NCI-H2029 treated with DMSO at 0.1 percent for 48 hours (cell line): ENCODE measurements at places on chromosomes 5 and 9.

DNA sequence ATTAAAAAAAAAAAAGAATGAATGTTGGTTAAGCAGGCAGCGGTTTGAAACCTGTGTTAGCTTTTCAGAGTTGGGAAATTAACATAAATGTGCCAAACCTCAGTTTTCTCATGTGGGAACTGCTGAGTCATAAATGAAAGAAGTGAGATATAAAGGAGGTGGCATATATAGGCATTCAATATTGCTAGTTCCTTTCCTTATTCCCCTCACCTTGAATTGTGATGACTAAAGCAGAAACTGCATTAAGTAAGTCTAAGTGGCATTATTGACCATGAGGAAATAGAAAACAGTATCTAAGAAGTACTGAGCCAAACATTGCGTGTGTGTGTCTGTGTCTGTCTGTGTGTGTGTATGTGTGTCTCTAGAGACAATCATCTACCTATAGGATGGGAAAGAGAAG, 691.2 kb downstream of the TLR4 start:
- no peak for DNase-seq

GRCh38 chr5:23007236-23007635, 154.1 kb upstream of the CDH12 start:
- no peak for DNase-seq

DNA sequence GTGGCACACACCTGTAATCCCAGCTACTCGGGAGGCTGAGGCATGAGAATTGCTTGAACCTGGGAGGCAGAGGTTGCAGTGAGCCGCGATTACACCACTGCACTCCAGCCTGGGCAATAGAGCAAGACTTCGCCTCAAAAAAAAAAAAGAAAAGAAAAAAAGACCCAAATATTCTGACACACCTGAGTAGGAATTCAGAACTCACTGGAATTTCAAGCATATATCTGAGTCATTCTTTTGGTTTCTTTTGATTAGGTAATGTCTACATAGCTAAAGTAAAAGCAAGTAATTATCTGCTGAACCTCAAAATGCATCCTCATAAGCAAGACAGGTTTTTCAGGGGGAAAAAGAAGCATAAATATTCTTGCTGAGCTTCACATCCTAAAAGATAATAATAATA, 35.9 kb downstream of the ANKRD31 start:
- no peak for DNase-seq

GRCh38 chr5:40486437-40487275, 193.1 kb upstream of the PTGER4 start:
- DNase-seq: no peak

DNA sequence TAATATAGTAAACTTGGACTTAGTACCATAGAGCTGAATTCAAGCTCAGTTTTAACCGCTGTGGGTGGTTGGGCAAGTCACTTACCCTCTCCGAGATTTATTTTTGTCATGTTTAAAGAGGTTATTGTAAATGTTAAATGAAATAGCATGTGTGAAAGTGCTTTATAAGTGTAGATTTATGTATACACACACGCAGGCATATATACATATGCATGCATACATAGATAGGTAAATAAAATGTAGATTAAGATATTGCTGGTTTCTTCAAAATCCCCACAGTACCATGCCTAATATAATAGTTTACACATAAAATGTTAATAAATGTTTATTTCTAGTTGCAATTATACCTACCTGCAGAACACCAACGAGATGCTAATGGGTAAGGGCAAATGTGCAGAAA, 164.5 kb upstream of the EGFLAM start:
- DNase-seq: no peak

DNA sequence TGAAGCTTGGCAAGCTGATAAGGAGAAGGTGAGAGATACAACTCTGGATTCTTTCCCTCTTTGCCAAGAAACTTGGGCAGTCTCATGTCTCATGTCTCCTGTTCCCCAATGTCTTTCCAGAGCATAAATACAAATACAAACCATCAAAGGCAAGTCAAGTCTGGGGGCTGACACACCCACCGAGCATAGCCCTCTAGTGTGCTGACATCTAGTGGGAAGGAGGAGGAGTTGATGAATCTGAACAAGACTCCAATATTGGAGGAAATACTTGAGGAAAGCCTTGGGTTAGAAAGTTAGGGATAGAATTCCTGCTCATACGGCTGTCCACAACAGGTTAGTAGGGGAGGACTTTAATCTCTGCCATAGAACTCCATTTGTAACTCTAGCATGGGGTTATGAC, 8.6 kb downstream of the MLANA start:
- no peak for DNase-seq

DNA sequence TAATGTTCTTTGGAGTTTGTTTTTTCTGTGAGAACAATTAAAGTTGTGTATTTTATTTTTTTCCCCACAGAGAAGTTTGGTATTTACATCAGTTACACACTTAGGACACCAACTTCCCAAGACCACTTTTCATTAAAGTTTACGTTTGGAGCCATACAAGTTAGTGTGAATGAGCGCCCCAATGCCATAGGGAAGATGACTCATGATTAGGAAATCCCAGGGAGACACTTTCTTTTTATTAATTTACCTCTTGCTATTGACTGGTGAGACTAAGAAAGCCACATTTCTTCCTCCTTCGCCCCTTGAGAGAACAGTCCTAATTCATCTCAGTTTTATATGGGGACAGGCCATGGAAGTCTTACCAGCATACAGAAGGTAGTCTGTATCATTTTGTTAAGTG, 57.1 kb downstream of the EDIL3 start:
- DNase-seq: no peak

- DNase-seq: peak; percentile 23
Observed at GRCh38 chr9:130199605-130200004, 27.4 kb downstream of the NCS1 start.

DNA sequence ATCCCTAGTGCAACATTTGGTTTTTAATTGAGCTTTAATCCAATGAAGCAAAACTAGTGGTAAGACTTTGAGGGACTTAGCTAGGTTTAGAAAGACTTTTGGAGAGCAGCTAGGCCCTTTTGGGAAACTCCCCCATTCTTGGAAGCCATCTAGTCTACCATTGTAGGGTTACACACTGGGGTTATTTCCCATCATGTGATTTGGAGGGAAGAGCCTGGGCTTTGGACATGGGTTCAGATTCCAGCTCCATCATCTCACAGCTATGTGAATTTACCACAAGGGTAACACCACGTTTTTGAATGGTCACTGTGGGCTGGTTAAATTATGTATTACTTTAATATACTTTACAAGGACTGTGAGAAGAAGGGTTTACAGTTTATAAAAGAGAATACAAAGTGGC, 18.3 kb upstream of the TNFSF15 start:
- no peak for DNase-seq

- no peak for DNase-seq
Observed at GRCh38 chr5:98630621-98631020, 142.8 kb upstream of the RGMB start.

DNA sequence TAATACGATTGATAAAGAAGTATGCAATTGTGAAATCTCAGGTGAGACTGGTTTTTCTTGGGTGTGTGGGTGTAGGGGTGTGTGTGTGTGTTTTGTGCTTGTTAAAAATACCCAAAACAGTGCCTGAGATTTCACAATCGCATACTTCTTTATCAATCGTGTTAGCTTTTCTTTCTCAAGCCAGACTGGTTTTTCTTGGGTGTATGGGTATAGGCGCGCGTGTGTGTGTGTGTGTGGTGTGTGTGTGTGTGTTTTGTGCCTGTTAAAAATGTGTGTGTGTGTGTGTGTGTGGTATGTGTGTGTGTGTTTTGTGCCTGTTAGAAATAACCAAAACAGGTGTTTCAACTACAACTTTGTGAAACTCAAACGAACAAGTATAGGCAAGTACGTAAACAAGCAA, 53.7 kb downstream of the CERT1 start:
- no peak for DNase-seq

DNA sequence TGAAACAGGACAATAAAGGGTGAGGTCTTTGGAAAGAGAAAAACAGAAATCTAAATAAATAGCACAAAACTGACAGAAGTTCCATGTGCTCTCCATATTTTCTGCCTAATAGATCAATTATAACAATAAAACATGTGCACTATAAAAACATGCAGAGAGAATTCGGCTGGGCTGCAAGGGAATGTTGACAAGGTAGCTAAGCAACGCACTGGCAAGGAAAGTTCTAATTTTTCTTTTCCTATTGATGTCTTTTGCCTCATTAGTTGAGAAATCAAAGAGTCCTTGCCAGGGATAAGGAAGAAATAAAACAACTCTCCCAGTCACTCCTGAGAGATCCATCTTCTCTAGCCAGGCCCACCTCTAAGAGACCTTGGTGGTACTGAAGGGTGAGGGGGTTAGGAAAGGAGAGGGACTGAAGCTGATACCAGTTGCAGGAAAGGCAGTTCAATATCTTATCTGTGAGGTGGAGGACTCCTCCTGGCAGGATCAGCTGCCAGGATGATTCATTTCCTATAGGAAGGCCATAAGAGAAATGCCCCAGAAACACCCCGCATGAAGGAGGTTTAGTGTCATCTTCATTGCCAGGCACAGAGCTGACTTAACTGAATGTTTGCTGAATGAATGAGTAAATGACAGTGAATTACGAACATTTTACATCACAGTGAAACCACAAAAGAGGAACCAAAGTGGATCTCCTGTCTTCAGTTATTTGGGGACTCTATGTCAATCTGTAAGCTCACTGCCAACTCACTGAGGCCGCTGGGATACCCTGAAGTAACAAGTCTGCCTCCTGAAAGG, 63.7 kb upstream of the IFNK start:
- no peak for DNase-seq

- no peak for DNase-seq
Observed at GRCh38 chr9:98873526-98873925, 66.1 kb downstream of the GALNT12 start.

DNA sequence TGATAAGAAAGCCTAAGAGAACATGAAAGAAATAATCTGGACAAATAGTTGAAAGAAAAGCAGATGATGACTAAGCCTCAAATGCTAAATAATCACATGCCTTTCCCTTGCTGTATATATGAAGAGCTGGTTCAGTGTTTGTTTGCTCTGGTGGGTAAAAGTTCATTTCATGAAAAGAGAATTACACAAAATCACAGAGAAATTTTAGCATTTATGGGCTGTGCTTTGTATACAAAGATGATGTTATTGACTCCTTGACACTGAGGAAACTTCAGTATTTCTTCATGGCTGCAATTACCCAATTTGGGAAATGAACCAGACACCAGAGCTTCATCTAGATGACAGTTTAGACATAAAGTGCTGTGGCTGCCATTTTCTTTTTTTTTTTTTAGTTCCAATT, 527.2 kb downstream of the NR2F1-AS1 start:
- DNase-seq: no peak

GRCh38 chr5:14414656-14415023, 167.0 kb upstream of the OTULINL start:
- no peak for DNase-seq

- no peak for DNase-seq
Observed at GRCh38 chr5:117759849-117760499, 1185.4 kb upstream of the SEMA6A start.

DNA sequence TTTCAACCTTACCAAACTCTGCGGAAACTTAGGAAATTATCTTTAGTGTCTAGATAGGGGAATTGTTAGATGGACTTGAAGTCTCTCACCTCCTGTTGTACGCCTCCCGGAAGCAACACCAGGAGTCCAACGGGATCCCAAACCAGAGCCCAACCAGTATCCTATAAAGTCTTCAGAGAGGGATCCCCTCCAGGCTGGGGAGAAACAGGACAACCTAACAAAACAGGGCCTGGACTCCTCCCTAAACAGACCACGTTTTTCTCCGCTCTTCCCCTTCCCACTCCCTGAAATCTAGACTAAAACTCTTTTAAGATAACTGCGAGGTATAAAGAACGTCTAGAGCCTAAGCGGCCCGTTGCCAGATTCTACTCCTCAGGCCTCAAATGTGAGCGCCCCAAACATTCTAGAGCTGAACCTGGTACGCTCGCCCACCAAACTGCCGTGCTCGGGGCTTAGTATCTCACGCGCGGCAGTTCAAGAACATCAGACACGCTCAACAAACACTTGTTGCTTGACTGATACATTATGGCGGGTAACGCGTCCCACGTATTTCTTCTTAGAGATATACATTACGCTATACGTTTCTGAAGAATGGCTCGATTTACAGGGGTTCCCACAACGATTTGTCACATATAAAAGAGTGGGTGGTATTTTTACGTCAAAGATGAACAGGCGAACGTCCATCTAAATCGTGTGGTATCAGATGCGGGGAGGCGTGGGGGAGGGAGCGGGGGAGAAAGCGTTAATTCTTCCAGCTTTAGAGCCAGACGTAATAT, 663 bp upstream of the SMIM27 start:
- peak; percentile 74 for DNase-seq

DNA sequence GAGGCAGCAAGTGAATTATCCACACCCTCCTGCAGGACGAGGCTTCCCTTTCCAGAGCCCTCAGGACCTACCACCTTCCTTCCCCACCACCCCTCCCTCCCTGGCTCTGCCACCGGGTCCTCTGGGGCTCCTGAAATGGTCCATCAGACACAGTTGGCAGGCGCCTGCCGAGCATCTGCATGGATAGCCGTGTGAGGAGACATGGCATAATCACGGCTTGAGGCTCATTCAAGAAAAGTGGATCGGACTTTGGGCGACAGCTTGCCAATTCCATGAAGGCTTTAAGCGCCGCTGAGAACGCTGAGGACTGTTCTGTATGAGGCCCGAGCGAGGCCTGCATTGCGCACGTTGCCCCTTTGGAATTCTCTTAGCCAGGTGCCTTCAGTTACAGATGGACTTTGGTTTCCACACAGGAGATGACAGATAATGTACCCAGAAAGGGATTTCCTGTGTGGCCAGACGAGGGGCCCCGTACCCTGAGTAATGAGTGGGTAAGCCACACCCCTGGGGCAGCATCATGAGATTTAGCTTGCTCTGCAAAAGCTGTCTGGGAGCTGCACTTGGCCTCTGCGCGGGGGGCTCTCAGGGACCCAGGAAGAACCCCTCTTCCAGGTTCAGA, 179.8 kb downstream of the OLFM1 start:
- DNase-seq: no peak

- no peak for DNase-seq
Observed at GRCh38 chr5:151110122-151110681, 29.4 kb upstream of the TNIP1 start.

- no peak for DNase-seq
Observed at GRCh38 chr9:91042541-91042940, 240.9 kb downstream of the SYK start.

DNA sequence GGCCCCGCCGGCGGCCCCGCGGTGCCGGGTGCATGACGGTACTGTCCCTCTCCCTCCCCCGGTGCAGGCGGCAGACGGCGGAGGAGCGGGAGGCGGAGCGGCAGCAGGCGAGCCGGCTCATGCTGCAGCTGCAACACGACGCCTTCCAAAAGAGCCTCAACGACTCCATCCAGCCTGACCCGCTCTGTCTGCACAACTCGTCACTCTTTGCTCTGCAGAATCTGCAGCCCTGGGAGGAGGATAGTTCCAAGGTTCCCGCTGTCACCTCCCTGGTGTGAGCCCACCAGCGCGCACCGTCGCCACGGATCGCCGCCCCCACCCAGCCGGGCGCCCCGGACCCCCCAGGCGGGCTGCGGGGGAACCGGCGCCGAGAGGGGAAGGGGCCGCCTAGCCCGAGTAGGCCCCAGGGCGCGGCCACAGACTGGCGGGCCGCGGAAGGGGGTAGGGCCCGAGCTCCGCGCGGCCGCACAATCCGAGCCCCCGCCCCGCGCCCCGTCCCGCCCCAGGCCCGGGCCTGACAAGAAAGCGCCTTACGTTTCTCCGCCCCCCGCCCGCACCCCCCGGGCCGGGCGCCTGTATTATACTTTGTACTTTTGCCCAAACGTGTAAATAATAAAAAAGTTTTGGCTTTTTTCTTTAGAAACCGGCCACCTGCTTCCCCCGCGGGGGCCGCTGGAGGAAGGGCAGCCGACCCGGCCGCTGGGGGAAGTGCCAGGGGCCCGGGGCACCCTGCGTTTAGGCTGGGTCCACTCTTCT, 2.5 kb downstream of the TLX3 start:
- DNase-seq: no peak
